ENCODE measurements at places on chromosomes 1 and 21. TPM values are rescaled to one million over a fixed set of nuclear protein-coding genes. Genes with fewer than 3 reads are reported as not detected.
A peak's percentile ranks its signal among the peaks of the same experiment; 100 is the strongest.

Gene MSH4
- 0.71 TPM for total RNA-seq

Gene MARK1
- 11.4 TPM for total RNA-seq

Gene AKNAD1
- 2.1 TPM for total RNA-seq

Gene S100A7
- total RNA-seq: not detected

Gene SPOCD1
- not detected for total RNA-seq

Gene DYRK3
- 6.3 TPM for total RNA-seq

Gene FAM43B
- total RNA-seq: 0.81 TPM

Gene PGLYRP3
- total RNA-seq: not detected

Gene ERG
- 5.7 TPM for total RNA-seq

DNA sequence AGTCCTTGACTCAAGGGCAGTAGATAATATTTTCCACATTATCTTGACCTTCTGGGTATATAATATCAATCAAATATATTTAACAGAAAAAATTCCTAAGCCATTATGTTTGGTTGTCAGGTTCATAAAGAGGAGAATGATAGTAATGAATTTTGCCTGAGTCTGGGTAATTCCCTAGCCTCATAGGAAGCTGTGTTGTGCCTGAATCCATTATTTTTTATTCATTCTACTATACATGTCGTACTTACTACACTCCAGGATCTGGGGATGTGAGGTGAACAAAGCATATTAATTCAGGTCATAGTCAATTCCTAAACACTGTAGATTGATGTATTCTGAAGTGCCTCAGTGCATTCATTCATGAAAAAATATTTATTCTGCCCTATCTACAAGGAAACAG lies 204.2 kb downstream of the PTGER3 start:
- H3K27ac ChIP-seq: no peak overlapping the region
- no peak overlapping the region for H3K4me3 ChIP-seq
- DNase-seq: no peak
- H3K4me1 ChIP-seq: no peaks in the 10 kb centered on the region

- no peak for DNase-seq
- no peaks in the 10 kb centered on the region for H3K36me3 ChIP-seq
- peaks cover 5% of the 10 kb centered on the region for H3K4me1 ChIP-seq
- no peak overlapping the region for H3K27ac ChIP-seq
- no peaks in the 10 kb centered on the region for H3K27me3 ChIP-seq
Measured at GRCh38 chr1:206890125-206891060, 6.8 kb upstream of the IL24 start.

DNA sequence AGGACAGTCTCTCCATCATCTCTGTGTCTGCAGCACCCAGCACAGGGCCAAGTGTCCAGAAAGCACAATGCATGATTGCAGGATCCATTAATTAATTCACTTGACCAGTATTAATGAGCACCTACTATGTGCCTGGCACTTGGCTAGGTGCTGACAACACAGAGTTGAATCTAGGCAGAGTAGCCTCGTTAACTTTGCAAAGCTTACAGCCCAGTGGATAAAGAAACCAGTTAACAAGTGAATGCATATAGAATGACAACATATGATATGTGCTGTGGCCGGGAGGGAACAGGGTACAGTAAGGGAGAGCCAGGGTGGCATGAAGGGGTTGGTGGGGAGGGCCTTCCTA lies 10.9 kb downstream of the SLC1A7 start:
- no peak overlapping the region for H3K4me3 ChIP-seq
- no peaks in the 10 kb centered on the region for H3K27me3 ChIP-seq
- H3K27ac ChIP-seq: peak overlapping the region; percentile 80

- no peaks in the 10 kb centered on the region for H3K4me1 ChIP-seq
- no peaks in the 10 kb centered on the region for H3K27me3 ChIP-seq
- no peak overlapping the region for H3K4me3 ChIP-seq
- no peak for DNase-seq
Measured at GRCh38 chr1:33902486-33903209, 38.8 kb downstream of the HMGB4 start.

- no peak overlapping the region for H3K4me3 ChIP-seq
- no peaks in the 10 kb centered on the region for H3K27me3 ChIP-seq
- no peak overlapping the region for H3K27ac ChIP-seq
- H3K4me1 ChIP-seq: peaks cover 12% of the 10 kb centered on the region
- no peak for DNase-seq
Measured at GRCh38 chr1:31218705-31219104, 21.0 kb downstream of the NKAIN1 start.

GRCh38 chr1:82820816-82821215 lies 1020.1 kb downstream of the ADGRL2 start:
- no peak overlapping the region for H3K27ac ChIP-seq
- H3K4me3 ChIP-seq: no peak overlapping the region
- H3K36me3 ChIP-seq: no peaks in the 10 kb centered on the region
- no peaks in the 10 kb centered on the region for H3K4me1 ChIP-seq
- no peak for DNase-seq
- H3K27me3 ChIP-seq: no peaks in the 10 kb centered on the region

DNA sequence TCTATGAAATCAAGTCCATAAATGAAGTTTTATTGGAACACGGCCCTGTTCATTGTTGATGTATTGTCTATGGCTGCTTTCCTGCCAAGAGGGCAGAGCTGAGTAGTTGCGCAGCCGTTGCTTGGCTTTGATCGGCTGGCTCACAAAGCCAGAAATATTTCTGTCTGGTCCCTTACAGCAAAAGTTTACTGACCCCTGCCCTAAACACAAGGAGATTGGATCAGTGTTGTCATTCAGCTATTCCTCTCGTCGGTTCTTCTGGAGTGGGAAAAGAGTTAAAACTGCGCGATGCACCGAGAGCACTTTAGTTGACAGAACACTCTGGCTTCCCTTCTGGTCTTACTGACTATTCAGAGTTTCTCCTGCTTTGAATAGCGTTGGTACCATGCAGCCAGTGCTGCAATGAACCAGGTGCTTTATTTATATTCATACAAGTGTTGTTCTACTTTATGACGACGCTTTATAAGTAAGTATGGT lies 868 bp downstream of the ZBTB40 start:
- H3K27ac ChIP-seq: peak overlapping the region; percentile 94
- no peak for DNase-seq
- H3K4me3 ChIP-seq: peak overlapping the region; percentile 86

GRCh38 chr1:91846007-91846638 lies 39.8 kb downstream of the TGFBR3 start:
- no peaks in the 10 kb centered on the region for H3K27me3 ChIP-seq
- no peak overlapping the region for H3K4me3 ChIP-seq
- H3K27ac ChIP-seq: peak overlapping the region; percentile 80

DNA sequence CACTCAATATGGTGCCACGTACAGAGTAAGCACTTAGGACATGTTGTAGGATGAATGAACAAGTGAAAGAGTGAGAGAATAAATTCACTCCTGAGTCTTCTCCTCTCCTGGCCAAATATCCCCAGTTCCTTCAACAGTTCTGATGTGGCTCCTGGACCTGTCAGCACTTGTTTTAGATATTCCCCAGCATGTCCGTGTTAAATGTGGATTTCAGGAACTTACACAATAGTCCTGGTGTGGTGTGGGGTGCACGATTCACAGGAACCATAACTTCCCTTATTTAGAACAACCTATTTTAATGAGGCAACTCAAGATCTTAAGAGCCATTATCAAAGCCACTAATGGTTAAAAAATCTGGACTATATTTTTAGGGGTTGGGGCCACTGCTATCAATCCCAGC lies 39.0 kb upstream of the MYSM1 start:
- H3K27ac ChIP-seq: no peak overlapping the region
- H3K4me3 ChIP-seq: no peak overlapping the region
- H3K4me1 ChIP-seq: no peaks in the 10 kb centered on the region
- no peaks in the 10 kb centered on the region for H3K27me3 ChIP-seq
- H3K36me3 ChIP-seq: no peaks in the 10 kb centered on the region

DNA sequence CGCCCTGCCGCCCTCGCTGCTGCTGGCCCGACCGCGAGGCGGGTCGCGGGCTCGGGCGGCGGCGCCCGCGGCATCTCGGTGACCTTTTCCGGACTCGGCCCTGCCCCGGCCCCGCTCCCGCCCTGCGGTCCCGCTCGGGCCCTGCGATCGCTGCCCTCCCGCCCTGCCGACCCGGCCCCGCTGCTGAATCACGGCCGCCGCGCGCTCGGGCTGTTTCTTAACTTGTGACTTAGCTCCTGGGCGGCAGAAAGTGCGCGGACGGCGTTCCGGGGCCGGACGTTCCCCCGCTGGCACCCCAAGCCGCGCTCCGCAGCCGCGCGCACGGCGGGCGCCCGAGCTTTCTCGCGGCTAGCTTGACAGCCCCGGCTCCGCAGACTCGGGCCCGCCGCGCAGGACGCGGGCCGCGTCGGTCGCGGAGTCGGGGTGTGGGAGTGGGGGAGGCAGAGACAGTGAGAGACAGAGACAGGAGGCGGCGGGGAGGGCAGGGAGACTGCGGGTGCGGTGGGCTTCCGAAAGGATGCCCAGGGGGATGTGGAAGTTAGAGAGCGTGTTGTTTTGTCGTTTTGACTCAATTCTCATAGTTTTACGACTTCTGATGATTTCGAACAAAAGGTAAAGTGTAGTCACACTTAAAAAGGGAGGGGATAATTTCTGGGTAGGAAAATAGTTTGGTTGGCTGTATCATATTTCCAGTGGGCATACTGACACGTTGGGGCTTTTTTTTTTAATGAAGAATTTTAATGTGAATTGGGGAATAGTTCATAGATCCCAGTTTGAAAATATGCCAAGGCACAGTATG lies 49.8 kb downstream of the PRDM2 start:
- H3K36me3 ChIP-seq: no peaks in the 10 kb centered on the region
- peaks cover 44% of the 10 kb centered on the region for H3K4me1 ChIP-seq
- H3K4me3 ChIP-seq: peak overlapping the region; percentile 94
- peak; percentile 80 for DNase-seq
- H3K27ac ChIP-seq: peak overlapping the region; percentile 93
- no peaks in the 10 kb centered on the region for H3K27me3 ChIP-seq

DNA sequence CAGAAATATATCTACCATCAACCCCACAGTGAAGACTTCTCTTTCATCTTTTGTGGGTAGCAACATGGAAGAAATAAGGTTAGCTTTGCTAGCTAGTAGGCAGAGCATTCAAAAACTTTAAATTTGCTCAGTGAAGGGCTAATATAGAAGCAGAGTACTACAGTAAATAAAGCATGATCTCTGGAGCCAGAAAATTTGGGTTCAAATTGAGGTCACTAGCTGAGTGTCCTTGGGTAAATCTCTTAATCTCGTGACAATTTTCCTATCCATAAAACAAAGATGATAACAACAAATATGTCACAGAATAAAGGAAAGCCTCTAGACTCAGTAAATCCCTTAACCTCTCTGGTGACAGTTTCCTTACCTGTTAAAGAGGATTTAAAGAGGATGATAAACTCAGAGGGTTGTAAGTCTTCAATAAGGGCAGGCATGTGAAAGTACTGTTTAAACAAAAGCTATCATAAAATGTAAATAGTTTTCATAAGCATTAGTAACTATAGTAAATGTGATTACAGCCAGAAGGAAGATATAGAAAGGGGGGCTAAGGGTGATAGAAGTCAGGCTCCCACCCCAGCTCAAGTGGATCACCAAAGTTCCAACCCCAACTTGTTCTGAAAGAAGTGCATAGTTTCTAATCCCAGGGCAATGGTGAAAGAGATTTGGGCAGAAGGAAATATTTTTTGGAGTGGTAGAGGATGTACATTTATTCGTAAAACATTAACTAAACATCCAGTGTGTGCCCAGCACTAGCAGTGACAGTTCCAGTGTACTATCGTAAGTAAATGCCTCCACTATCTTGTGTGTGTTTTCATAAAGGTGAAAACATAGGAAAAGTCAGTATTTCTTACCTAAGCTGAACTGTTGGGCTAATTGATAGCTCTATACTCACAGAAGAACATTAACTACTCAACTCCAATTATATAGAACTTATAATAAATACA lies 24.8 kb downstream of the TM2D1 start:
- no peak for DNase-seq
- no peaks in the 10 kb centered on the region for H3K4me1 ChIP-seq

- H3K36me3 ChIP-seq: no peaks in the 10 kb centered on the region
- H3K27me3 ChIP-seq: no peaks in the 10 kb centered on the region
- no peak overlapping the region for H3K4me3 ChIP-seq
- no peak for DNase-seq
Measured at GRCh38 chr1:8406960-8407359, 89.0 kb downstream of the SLC45A1 start.

- H3K27ac ChIP-seq: no peak overlapping the region
- H3K36me3 ChIP-seq: no peaks in the 10 kb centered on the region
- H3K27me3 ChIP-seq: no peaks in the 10 kb centered on the region
- H3K4me3 ChIP-seq: no peak overlapping the region
Measured at GRCh38 chr1:189149547-189150375, 1327.9 kb downstream of the BRINP3 start.

- peaks cover 10% of the 10 kb centered on the region for H3K36me3 ChIP-seq
- H3K27me3 ChIP-seq: no peaks in the 10 kb centered on the region
- peak; percentile 21 for DNase-seq
- peaks cover 4% of the 10 kb centered on the region for H3K4me1 ChIP-seq
Measured at GRCh38 chr1:109307274-109308021, 637 bp upstream of the MYBPHL start.

- peaks cover 6% of the 10 kb centered on the region for H3K27me3 ChIP-seq
- no peak overlapping the region for H3K27ac ChIP-seq
- no peak for DNase-seq
Measured at GRCh38 chr1:110639724-110640386, 33.7 kb upstream of the KCNA2 start.

DNA sequence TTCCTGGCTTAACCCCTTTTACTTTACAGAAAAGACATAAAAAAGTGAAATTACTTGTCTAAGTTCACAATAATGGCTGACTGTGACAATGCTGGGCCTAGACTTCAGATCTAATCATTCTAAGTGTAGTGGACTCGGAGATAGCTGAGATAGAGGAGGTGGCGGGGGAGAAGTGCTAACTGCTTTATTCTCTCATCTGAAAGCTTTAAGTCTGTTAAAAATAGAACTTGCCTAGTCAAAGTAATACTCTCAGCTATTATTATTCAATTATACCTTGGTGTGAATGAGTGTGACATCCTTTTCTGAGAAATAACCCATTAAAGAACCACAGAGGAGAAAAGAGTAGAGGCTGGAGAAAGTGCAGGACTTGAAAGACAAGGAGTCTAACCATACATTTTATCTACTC lies 96.1 kb upstream of the OLIG2 start:
- H3K36me3 ChIP-seq: no peaks in the 10 kb centered on the region
- H3K4me1 ChIP-seq: no peaks in the 10 kb centered on the region
- H3K27me3 ChIP-seq: no peaks in the 10 kb centered on the region
- no peak for DNase-seq
- no peak overlapping the region for H3K27ac ChIP-seq

- no peak overlapping the region for H3K27ac ChIP-seq
- H3K4me1 ChIP-seq: peaks cover 67% of the 10 kb centered on the region
- no peak overlapping the region for H3K4me3 ChIP-seq
- H3K36me3 ChIP-seq: no peaks in the 10 kb centered on the region
Measured at GRCh38 chr1:64960731-64961130, 5.6 kb downstream of the JAK1 start.

- no peak overlapping the region for H3K27ac ChIP-seq
- H3K36me3 ChIP-seq: no peaks in the 10 kb centered on the region
- H3K4me3 ChIP-seq: no peak overlapping the region
- peaks cover 6% of the 10 kb centered on the region for H3K4me1 ChIP-seq
Measured at GRCh38 chr1:68363339-68363738, 86.4 kb downstream of the RPE65 start.

GRCh38 chr1:3436901-3437300 lies 17.6 kb upstream of the ARHGEF16 start:
- no peak overlapping the region for H3K4me3 ChIP-seq
- H3K4me1 ChIP-seq: no peaks in the 10 kb centered on the region
- no peak for DNase-seq
- H3K27ac ChIP-seq: no peak overlapping the region
- H3K27me3 ChIP-seq: peaks cover 80% of the 10 kb centered on the region

- no peak overlapping the region for H3K27ac ChIP-seq
- H3K4me3 ChIP-seq: no peak overlapping the region
- no peaks in the 10 kb centered on the region for H3K27me3 ChIP-seq
- DNase-seq: no peak
Measured at GRCh38 chr1:77057994-77058585, 161.1 kb downstream of the PIGK start.

GRCh38 chr1:235019961-235020360 lies 108.7 kb downstream of the TOMM20 start:
- no peak overlapping the region for H3K4me3 ChIP-seq
- peaks cover 10% of the 10 kb centered on the region for H3K4me1 ChIP-seq

All from sigmoid colon (tissue), 7 donors.